Hematopoietic multipotent progenitor cell treated with erythropoietin and hydrocortisone succinate and interleukin-3 and kit ligand, for 8 days (in vitro differentiated cells): ENCODE measurements at places on chromosomes 4 and X.

DNA sequence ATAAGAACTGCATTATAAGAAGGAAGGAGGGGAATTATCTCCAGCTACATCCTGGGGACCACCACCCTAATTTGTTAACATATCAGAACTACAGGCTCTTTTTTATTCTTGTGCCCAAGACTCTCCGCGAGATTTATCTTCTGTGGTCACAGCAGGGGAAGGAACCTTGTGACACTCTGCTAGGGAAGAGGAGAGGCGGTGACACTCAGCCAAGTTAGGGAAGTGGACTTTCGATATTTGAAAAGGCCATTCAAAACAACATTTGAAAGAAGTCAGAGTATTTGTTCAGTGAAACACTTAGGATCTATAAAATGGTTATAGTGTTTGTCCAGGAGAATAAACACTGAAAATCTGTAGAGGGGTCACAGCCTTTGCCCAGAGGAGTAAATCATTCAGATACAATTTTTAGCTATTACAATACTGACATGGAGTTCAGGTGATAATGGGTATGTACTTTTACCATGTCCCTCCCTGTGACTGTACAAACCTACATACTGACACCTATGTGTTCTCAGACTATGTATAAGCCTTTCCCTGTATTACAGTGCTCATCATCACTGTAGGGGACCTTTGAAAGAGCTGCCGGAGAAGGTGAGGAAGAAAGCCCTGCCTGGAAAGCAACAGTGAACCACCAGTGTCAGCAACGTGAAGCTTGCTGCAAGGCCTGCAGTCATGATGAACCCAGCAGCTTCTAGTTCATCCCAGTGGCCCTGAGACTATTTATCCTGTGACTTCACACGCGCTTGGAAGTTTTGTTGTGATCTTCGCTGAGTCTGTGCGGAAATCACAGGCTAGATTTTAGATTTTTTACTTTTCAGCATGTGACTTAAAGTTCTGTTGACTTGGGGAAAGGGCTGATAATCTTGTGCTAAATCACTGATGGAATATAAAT lies 8.5 kb upstream of the PTTG2 start:
- peak; percentile 9 for DNase-seq

GRCh38 chr4:7335344-7336066 lies 99.2 kb downstream of the PSAPL1 start:
- DNase-seq = peak; percentile 55

GRCh38 chr4:2289311-2289954 lies 27.5 kb upstream of the MXD4 start:
- no peak for DNase-seq

- DNase-seq = peak; percentile 62
These were observed 124.2 kb downstream of the NFKB1 start for GRCh38 chr4:102625232-102625930.
